Left renal cortex interstitium (tissue), 4 donors: ENCODE measurements at places on chromosomes 11 and 22. TPM values are rescaled to one million over a fixed set of nuclear protein-coding genes. Genes with fewer than 3 reads are reported as not detected.

Gene CDC42BPG
- 6.5 TPM for polyA plus RNA-seq

Gene MS4A15
- polyA plus RNA-seq, result not detected

Gene SLC5A12
- polyA plus RNA-seq, result 63.3 TPM

Gene CNTF
- 0.49 TPM for polyA plus RNA-seq

Gene OR52I1
- polyA plus RNA-seq, result not detected

GRCh38 chr22:43088627-43088983, 586 bp downstream of the TTLL1 start:
- no peak for DNase-seq

- no peak for DNase-seq
Measured at GRCh38 chr22:46674906-46675305, 54.7 kb downstream of the GRAMD4 start.

- DNase-seq, result no peak
Measured at GRCh38 chr11:110159476-110159875, 66.3 kb downstream of the ZC3H12C start.

GRCh38 chr11:64519541-64519940, 71.5 kb upstream of the SLC22A12 start:
- DNase-seq, result no peak

DNA sequence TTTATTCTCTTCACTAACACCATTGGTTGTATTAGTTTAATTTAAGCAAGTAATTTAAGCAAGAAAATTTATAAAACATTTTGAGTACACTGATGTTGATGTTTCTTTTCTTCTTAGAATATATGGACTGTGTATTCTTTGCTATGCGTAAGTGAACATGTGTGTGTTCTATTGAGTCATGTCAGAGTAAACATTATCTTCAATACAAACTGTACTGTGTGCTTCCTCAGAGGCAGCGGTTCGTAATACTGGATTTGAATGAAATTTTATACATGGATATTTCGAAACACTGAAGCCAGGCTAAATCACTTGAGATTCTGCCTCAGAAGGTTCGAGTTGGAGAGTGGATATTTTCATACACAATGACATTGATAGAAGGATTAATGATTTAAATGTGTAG, 452.6 kb downstream of the LUZP2 start:
- no peak for DNase-seq

DNA sequence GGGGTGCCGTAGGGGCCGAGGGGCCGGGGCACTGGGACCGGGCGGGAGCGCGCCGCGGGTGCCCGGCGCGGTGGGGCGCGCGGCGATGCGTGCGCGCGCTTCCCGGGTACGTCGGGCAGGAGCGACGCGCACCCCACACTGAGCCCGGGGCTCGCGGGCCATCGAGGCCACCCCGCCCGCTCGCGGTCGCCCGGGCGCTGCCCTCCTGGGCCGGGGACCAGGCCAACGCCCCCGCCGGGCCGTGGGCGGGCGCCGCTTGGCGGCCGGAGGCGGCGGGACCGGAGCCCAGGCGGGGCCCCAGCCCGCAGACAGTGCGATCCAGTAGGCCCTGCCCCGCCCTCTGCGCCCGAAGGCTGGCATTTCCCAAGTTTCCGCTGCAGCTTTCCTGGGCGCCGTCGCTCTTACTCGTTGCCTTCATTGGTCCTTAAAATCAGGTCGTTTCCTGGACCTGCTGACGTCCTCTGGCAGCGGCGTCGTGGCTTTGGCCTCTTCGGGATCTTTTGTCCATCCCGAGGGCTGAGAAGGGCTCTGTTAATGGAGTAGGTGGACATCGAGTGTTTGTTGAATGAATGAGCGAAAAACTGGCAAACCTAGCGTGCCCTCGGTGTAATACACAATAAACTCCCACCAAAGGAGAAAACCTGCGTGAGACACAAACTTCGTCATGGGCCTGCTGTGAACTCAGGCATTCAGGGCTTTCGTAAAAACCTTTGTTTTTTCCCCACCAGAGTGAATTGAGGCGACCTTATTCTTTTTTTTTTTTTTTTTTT, 638 bp downstream of the PARVA start:
- no peak for DNase-seq

DNA sequence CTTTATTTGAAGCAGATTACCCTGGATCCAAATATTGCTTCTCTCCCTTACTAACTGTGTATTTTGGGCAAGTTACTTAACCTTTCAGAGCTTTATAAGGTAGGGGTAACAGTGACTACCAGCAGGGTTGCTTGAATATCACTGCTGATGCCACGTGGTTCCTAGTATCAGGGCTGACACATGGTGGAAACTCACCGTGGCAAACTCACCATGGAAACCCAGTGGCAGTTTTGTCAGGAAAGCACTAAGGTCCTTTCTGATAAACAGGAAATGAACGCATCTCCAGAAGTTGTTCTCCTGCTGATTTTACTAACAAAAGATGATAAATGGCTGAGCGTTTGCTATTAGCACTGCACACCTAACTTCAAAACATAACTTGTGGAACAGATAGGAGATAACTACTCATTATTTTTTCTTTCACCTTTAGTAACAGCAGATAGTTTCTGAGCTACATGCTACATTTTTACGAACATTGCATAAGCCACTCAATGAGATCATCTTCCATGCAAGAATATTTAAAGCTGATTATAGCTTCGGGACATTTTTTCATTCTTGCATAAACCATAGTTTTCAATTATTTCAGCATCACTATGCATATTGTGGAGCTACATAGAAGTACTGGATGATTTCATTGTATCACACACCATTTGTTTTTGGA, 59.7 kb upstream of the RAG2 start:
- no peak for DNase-seq

DNA sequence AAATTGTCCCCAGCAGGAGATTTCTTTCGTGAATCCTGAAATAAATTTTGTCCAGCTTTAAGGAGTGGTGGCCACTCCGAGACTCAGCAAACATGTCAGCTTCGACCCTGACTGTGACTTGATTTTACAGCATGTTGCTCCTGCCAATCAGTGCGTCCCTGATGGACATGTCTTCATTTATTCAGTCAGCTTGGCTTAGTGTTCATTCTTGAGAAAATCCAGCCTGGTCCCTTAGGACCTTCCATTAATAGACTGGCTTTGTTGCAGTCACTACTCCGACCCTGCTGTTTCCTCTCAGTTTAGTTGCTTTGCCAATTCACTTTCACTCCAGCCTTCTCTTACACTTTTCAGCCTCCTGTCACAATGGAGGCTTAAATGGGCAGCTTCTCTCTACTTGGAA, 30.5 kb downstream of the TMPRSS5 start:
- DNase-seq, result no peak

GRCh38 chr22:50529416-50529896, 356 bp downstream of the TYMP start:
- no peak for DNase-seq

- DNase-seq, result no peak
Measured at GRCh38 chr22:20218326-20218872, 49.7 kb downstream of the RTN4R start.

DNA sequence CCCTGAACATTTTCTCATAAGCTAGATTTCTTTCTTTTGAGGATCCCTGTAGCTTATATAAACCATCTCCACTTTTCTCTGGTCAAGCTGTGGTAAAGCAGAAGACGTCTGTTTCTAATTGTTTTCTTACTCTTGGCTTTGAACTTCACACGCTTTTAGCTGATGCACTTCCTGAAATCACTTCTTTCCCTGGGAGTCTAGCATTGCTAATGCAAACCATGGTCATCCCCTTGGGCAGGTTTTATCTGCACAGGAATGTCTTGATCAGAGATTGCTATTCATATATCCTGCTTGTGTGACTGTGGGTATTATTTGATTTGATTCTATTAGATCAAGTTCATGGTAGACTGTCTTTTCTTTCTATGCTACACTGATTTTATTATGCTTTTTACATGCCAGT, 199.2 kb upstream of the POU2AF2 start:
- DNase-seq, result no peak
